T-helper 1 cell (primary cell): ENCODE measurements at places on chromosomes 5 and 9.

GRCh38 chr5:61915646-61916045 lies 390.4 kb upstream of the KIF2A start:
- no peak for DNase-seq

- no peak for DNase-seq
Observed at GRCh38 chr5:120516805-120517204, 52.7 kb downstream of the PRR16 start.

DNA sequence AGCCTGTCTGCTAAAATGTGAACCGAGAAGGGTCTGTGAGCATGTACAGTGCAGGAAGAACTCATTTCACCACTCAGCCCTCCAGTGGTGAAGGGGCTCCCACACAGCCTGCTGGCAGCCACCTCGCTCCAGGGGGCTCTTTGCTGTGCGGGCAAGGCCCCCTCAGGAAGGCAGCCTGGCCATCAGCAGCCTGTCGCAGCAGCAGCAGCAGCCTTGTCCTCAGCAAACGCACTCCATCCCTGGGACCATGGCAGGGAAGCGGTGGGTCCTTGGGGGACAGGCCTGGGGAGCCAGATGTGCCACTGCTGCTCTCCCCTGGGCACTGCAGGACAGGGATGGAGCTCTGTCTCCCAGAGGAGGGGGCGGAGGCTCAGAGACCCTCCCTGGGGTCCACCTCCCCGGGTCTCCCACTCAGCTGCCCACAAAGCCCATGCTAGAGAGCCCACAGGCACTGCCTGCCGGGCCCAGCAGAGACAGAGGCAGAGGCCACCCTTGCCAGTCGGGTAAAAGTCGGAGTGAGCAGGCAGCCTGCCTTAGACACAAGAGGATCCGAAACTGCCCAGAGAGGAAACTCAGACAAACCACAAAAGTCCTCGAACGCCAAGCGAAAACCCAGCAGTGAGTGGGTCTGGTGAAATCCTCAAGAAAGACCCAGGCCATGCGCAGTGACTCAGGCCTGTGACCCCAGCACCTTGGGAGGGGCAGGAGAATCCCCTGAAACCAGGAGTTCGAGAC lies 8.0 kb downstream of the BRD3 start:
- DNase-seq, result peak; percentile 30

GRCh38 chr9:138066049-138066448 lies 188.5 kb downstream of the CACNA1B start:
- no peak for DNase-seq

- no peak for DNase-seq
Observed at GRCh38 chr5:81397176-81397575, 3.2 kb upstream of the ACOT12 start.

GRCh38 chr9:132412089-132412488 lies 2.1 kb downstream of the CFAP77 start:
- DNase-seq, result peak; percentile 9

DNA sequence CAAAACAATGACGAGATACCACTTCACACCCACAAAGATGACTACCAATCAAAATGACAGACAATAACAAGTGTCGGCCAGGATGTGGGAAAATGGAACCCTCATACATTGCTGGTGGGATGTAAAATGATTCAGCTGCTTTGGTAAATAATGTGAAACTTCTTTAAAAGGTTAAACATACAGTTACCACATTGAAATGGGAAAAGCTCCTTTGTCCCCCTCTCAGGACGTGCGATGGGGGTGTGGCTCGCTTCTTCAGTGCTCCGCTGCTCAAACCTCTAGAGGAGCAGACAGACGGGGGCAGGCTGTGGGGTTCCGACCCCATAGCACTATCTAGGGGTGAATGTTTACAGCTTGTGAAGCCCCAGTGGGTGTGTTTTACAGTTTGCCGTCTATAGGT lies 8.0 kb upstream of the PLPP6 start:
- DNase-seq, result no peak

- DNase-seq, result no peak
Observed at GRCh38 chr5:53425687-53426511, 54.5 kb upstream of the FST start.

- DNase-seq, result no peak
Observed at GRCh38 chr9:86508208-86508903, 154.1 kb upstream of the TUT7 start.

DNA sequence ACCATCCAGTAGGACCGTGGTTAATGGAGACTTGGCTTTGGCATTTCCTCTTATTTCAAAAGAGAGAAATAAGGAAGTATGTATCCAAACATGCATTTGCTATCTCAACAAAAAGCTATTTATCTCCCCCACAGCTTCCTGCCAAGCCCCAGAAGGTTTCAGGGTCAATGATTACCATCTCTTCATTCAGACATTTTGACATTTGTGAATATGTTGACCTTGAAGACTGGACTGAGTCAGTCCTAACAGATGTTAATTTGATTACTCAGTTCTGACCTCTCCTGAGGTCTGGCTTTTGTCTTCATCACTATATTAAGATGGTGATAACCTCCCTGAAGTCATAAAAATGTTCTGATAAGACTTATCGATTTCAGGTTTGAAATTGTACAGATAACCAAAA lies 479.4 kb downstream of the AGTPBP1 start:
- DNase-seq, result no peak

GRCh38 chr9:8666060-8666459 lies 866.5 kb upstream of the DMAC1 start:
- no peak for DNase-seq
